Kidney (tissue), 22 donors: ENCODE measurements at places on chromosomes 3 and 15.

DNA sequence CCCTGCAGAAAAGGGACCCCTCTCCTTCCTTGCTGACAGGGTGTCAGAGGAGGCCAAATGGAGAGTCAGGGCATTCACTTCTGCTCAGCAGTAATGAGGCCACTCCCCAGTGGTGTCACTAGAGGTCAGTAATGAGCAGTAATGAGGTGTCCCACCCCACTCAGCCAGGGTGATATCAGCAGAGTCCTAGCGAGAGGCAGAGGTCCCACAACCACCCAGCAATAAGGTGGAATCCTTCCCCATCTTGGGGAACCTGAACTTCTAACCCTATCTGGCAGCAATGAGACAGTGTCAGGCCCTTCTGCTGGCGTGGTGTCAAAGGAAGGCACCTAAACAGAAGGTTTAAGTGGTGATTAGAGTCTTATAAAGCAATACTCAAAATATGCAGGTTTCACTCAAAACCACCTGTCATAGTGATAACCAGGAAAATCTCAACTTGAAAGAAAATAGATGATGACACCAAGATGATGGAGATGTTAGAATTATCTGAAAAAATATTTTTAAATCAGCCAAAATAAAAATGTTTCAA lies 12.9 kb downstream of the OCA2 start:
- DNase-seq = peak; percentile 49

DNA sequence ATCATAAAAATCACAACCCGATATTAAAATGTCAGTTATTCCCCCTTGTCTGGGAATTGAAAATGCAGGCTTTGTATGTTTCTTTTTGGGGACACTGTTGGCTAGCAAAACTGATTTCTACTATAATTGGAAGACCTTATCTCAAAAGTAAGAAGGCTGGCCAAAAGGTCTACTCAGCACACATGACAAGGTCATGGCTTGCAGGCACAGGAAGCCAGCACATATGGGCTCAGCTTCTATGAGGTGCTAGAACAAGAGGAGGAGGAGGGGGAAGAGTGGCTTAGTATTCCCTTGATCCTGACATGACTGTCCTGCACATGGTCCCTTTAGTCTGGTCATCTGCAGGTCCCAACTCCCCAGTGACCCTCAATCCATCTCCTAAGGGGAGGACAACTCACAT lies 681.2 kb downstream of the SQOR start:
- DNase-seq = peak; percentile 41

DNA sequence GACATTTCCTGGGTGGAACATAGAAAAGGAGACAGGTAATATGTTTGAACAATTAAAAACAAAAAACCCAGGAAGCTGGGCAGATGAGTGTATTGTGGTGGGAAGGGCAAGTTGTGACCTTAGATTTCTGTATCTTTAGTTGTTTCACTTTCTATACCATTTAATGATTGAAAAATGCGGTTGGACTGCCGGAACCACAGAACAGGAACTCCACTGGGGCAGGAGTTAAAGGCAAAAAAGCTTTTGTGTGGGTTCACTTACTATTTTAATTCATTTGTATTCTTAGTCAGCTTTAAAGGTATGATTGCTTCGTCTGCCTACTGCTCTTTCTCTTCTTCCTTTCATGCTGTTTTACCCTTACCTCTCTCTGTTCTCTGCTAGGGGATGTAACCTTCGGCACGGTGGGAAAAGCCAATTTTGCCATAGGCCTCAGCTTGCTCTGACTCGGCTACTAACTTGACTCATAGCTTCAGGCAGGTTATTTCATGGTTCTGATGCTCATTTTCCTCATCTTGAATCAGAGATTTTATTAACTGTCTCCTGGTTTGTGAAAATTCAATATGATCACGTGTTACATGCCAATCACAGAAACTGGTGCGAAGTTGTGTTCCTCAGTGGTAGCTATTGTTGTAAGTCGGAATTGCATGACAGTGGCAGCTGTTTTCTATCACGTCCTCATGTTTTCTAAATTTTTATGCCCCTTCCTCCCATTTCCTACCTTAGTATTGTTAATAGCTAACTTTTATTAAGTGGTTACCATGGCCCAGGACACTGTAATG lies 1.6 kb upstream of the MCTP2 start:
- DNase-seq = no peak

DNA sequence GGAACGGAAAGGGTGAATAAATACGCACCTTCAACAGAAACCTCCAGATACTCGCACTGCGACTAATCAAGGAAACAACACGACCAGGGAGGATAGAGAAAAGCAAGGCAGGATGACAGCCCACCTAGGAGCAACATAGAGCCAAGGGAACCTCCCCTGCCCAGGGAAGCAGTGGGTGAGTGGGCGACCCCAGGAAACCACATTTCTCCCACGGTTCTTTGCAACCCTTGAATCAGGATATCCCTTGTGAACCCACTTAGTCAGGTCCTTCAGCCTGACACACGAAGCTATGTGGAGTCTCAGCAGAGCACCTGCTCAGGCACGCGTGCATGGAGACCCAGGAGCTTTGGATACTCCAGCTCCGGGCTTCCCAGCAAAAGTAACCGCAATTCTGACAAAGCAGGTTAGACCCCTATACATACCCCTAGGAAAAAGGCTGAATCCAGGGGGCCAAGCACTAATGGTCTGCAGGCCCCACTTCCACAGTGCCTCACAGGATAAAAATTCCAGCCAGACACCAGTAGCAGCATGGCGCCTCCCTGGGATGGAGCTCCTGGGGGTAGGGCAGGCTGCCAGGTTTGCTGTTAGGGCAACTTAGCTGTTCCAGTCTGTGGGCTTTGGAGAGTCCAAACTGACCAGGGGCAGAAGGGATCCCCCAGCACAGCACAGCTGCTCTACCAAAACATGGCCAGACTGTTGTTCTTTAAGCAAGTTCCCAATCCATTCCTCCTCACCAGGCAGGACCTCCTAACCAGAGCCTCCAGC lies 38.4 kb upstream of the PXYLP1 start:
- no peak for DNase-seq

DNA sequence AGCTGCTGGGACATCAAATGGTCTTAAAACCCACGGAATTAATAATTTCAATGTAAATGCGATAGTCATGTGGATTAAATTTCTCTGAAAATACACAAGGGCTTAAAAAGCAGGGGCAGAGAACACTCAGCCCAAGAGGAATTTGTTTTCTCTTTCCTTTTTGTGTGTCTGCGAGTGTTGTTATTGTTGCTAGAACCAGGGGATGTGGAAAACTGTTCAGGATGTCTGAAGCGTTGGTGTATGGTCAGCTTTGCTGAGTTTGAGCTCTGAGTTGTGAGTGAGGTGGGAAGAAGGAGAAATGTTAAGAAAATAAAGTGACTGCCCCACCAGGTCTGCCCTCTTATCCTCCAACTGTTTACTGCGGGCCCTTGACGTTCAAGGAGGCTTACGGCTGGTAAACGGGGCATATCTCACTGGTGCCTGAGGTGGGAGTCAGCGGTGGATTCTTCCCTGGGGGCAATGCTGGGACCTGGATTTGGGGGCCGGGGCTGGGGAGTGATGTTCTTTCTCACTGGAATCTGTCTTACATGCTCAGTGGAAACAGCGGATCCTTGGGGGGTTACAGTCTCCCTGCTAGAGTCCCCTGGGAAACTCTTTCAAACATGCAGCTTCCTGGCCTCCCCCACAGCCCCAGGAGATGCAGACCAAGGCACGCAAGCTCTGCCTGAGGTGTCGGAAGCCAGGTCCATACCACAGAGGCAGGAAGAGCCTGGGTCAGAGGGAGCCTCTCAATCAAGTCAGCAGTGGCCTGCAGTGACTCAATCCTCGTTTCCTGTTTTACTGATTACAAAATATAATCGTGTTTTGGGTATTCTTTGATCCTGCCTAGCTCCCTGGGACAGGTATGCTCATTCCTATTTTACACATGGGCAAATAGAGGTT lies 41.8 kb downstream of the ITGA11 start:
- DNase-seq = no peak

- DNase-seq = no peak
Measured at GRCh38 chr3:194637541-194638400, 4.6 kb upstream of the TMEM44 start.

- no peak for DNase-seq
Measured at GRCh38 chr3:34141841-34142337, 343.5 kb downstream of the PDCD6IP start.

DNA sequence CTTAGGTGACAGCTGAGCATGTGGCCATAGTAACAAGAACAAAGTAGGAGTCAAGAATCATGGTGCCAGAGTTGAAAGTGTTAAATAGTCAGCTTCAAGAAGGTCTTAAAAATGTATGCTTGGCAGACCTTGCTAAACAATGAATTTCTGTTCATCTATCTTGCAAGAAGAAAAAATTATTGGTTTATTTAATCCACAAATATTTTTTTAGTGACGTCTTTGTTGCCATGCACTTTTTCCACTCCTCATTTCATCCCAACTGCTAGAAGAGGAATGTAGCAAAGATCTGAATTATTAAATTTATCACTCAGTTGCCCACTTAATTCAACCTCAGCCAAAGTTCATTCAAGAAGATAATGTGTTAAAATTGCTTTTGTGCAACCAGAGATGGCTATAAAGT lies 3.2 kb upstream of the SLC4A7 start:
- no peak for DNase-seq

DNA sequence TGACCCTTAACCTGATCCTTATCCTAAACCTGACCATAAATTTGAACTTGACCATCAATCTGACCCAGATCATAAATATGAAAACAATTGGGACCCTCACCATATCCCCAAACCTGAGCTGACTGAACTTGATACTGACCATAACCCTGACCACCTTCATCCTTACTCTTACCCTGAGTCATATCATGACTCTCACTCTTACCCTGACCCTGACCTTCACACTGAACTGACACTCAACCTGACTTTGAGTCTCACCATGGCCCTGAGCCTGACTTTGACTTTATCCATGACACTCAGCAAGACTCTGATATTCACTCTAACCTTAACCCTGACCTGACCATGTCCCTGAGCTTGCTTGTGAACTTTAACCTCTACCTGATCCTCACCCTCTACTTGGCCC lies 34.3 kb upstream of the SLC25A26 start:
- no peak for DNase-seq

DNA sequence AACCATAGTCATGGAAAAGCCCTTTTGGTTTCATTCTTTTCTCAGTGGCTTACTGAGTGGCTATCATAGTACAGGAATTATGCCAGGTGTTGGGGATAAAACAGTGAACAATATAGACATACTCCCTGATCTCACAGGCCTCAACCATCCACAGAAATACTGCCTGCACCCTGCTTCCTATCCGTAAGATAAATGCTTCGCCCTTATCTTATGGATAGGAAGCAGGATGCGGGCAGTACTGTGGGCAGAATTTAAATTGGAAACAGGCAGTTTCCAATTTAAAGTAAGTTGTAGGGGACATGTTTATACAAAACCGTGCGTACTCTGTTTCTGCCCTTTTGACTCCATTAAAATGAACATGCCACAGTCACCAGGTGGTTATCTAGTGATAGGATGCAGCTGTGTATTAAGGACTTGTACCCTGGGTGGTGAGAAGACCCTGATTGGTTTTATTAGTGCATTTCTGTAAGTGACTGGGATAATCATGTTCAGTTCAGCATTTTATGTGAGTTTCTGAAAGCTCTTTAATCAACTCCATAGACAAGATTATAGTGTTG lies 141.8 kb upstream of the BHLHE40 start:
- no peak for DNase-seq

- DNase-seq = no peak
Measured at GRCh38 chr3:40615110-40615915, 90.6 kb downstream of the ZNF621 start.

GRCh38 chr3:142693136-142693853 lies 30.5 kb upstream of the TRPC1 start:
- DNase-seq = no peak

DNA sequence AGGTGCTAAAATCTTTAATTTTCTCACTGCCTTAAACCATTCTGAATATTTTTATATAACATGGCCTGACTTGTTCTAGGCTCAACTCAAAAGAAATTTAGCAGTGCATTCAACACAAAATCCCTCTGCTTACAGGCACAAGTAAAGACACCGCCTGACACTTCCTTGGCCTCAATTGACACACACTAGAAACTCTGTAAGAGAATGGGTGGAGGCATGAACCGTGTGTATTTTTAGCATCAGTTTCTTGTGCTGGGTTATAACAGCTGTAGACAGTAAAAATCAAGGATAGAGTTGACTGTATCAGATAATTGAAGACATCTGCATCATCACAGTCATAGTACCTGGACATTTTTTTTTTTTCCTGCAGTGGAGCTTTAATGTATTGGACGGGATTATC lies 54.3 kb downstream of the SLC9A9 start:
- no peak for DNase-seq

DNA sequence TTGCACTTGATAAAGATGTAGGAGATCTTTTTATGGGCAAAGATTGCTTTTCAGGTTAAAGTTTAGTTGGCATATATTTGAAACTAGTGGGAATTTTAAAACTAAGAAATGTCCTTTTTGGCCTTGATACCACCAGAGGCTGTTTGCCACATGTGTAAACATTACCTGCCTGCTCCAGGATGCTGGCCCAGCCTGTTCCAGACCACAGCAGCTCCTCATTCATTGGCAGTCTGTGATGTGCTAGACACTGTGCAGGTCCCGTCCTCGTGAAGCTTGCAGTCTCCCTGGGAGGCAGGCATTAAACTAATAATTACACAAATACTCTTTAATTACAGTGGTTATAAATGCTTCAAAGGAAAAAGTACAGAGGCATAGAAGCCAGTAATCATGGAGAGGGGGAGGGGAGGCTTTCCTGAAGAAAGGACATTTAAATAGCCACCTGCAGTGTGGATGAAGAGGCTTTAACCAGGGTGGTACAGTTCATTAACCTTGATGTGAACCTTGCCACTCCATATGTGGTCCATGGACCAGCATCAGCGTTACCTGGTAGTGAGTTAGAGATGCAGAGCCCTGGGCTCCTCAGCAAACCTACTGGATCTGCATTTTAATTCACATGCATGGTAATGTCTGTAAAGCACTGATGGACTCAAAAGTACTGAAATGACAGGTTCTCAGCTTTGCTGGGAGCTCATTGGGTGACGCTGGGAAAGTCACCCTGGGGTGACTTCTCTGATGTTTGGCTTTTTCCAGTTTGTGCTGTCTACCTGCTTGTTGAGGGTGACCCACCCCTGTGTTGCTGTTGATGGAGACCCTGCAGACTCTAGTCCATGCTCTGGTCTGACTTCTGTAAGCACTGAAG lies 5.3 kb downstream of the ZNF710 start:
- no peak for DNase-seq

DNA sequence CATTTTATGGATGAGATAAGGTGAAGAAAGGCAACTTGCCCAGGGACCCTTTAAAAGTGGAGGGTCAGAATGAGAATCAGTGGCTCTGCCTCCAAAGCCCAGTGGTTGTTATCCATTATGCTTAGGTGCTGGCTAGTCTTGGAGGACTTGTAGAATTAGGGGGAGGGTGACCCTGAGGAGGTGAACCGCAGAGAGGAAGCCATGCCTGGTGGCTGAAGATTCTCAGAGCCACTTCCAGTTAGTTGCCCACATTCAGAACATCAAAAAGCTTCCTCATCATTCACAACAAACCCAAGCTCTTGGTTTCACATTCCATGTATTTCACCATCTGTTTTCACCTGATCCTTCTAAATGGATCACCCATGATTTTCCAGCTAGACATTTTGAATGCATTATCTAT lies 11.2 kb downstream of the EBLN2 start:
- DNase-seq = no peak

GRCh38 chr3:181915551-181915950 lies 203.8 kb downstream of the SOX2 start:
- DNase-seq = no peak

- DNase-seq = no peak
Measured at GRCh38 chr3:178868681-178869080, 202.9 kb downstream of the ZMAT3 start.

GRCh38 chr15:100694381-100695021 lies 92.1 kb downstream of the ASB7 start:
- peak; percentile 34 for DNase-seq
